ENCODE measurements at places on chromosomes 5 and 9. TPM values are rescaled to one million over a fixed set of nuclear protein-coding genes. Genes with fewer than 3 reads are reported as not detected.
A peak's percentile ranks its signal among the peaks of the same experiment; 100 is the strongest.

Gene PCDHGA1
- 1.1 TPM for total RNA-seq

Gene ANKRD18A
- total RNA-seq, result not detected

GRCh38 chr9:125534971-125535701 lies 171.9 kb downstream of the MAPKAP1 start:
- no peak overlapping the region for H3K27ac ChIP-seq
- no peaks in the 10 kb centered on the region for H3K27me3 ChIP-seq
- no peaks in the 10 kb centered on the region for H3K36me3 ChIP-seq
- H3K4me1 ChIP-seq, result peaks cover 28% of the 10 kb centered on the region

Gene ZNF367
- total RNA-seq, result 2.1 TPM

DNA sequence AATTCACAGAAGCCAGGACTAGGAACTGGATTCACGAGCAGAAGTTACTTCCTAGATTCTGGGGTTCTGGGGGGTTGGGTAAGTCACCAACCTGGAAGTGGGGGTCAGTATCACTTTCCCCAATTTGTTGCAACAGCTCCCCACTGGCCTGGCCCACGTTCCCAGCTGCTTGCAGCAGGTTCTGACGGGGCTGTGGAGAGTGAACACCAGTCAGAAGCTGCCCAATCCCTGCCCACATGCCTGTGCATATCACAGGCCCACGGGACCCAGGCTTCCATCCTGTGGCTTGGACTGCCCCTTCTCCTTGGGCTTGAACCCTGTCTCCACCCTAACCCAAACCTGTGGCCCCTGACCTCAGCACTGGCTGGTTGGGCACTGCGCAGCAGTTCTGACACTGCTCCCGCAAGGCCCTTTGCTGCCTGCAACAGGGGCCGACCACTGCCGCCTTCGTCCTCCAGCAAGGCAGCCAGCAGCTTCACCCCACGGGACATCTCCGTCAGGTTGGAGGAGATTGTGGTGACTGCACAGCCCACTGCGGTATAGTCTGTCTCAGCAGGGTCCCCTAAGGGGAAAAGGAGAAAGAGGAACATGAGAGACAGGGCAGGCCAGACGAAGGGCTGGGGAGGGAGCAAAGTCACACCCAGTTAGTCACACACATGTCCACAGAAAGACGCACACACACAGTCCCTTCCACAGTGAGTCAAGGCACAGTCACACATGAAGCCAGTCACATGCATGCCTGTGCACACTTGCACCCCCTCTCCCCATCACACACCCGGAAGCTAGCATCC lies 13.1 kb downstream of the TLN1 start:
- peaks cover 100% of the 10 kb centered on the region for H3K36me3 ChIP-seq
- H3K27ac ChIP-seq, result peak overlapping the region; percentile 33
- no peaks in the 10 kb centered on the region for H3K4me1 ChIP-seq
- no peaks in the 10 kb centered on the region for H3K27me3 ChIP-seq

- H3K27ac ChIP-seq, result no peak overlapping the region
- H3K36me3 ChIP-seq, result no peaks in the 10 kb centered on the region
- H3K4me1 ChIP-seq, result peaks cover 5% of the 10 kb centered on the region
- H3K4me3 ChIP-seq, result no peak overlapping the region
Observed at GRCh38 chr9:86046071-86046636, 53.2 kb downstream of the GOLM1 start.

GRCh38 chr5:7074176-7074575 lies 321.8 kb upstream of the ADCY2 start:
- H3K36me3 ChIP-seq, result no peaks in the 10 kb centered on the region
- H3K4me3 ChIP-seq, result no peak overlapping the region
- no peaks in the 10 kb centered on the region for H3K4me1 ChIP-seq
- H3K27ac ChIP-seq, result no peak overlapping the region
- no peaks in the 10 kb centered on the region for H3K27me3 ChIP-seq
- DNase-seq, result peak; percentile 17

Gene TTC23L
- total RNA-seq, result 0.29 TPM

Gene SLC1A1
- 20.0 TPM for total RNA-seq

DNA sequence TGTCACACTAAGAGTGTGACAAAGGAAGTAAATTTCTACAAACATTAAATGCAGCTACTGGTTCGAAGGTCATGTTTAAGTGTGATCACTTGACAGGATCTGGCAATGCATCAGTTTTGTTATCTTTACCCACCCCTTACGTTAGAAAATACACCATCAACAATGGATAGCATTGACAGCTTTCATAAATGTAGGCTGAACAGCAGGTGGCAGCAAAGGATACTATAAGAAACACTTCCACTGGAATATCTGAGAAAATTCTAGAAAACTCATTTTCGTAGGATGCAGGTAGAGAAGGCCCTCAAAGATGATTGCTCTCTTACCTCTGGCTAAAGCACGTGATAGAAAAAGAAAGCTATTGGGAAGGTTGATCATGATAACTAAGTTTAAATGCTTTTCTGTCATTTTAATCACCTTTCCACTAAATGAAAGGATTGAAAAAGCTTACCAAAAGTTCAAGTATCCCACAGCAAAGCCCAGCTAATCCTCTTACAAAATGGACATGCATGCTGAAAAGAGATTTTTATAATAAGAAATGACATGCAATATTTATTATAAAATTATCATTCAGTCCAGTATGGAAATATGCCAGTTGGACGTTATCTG lies 292.5 kb downstream of the PARP8 start:
- DNase-seq, result no peak
- no peaks in the 10 kb centered on the region for H3K36me3 ChIP-seq
- peaks cover 8% of the 10 kb centered on the region for H3K27me3 ChIP-seq

GRCh38 chr9:16516891-16517290 lies 353.6 kb downstream of the BNC2 start:
- peak; percentile 32 for DNase-seq
- H3K27me3 ChIP-seq, result no peaks in the 10 kb centered on the region
- no peak overlapping the region for H3K4me3 ChIP-seq
- peak overlapping the region; percentile 38 for H3K27ac ChIP-seq
- no peaks in the 10 kb centered on the region for H3K36me3 ChIP-seq

DNA sequence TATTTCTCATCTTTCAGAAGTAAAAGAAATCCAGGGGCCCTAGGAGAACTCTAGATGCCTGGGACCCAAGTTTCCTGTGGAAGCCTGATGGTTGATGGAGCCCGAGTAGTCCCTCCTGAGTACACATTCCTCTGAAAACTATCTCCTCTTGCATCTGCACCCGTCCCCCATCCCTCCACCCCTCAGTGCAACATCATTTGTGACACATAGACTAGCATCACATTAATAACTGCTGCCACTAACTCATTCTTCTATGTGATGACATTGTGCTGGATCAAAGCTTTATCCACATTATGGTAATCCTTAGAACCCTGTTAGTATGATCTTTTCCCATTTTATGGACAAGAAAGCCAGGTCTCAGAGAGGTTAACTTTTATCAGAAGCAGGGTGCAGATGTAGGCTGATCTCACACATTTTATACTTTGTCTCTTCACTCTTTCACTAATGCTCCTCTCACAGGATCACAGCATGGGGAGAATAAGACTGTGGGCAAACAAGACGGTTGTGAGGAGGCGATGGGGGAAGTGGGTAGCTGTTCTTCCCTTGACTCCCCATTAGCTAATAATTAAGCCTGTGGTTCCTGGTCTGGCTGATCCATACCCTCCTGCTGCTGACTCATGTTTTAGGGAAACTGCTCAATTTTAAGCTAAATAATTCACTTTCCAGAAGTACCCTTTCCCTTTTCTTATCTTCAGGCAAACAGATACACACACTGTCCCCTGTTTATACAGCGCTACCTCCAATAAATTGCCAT lies 3.9 kb upstream of the HK3 start:
- H3K36me3 ChIP-seq, result peaks cover 57% of the 10 kb centered on the region
- no peaks in the 10 kb centered on the region for H3K4me1 ChIP-seq
- H3K27me3 ChIP-seq, result no peaks in the 10 kb centered on the region

GRCh38 chr5:98468188-98468869 lies 305.1 kb upstream of the RGMB start:
- no peak overlapping the region for H3K4me3 ChIP-seq
- DNase-seq, result no peak
- no peaks in the 10 kb centered on the region for H3K27me3 ChIP-seq
- H3K36me3 ChIP-seq, result no peaks in the 10 kb centered on the region
- peak overlapping the region; percentile 87 for H3K27ac ChIP-seq
- peaks cover 26% of the 10 kb centered on the region for H3K4me1 ChIP-seq

- H3K4me1 ChIP-seq, result no peaks in the 10 kb centered on the region
- no peak overlapping the region for H3K27ac ChIP-seq
- peak; percentile 43 for DNase-seq
- no peaks in the 10 kb centered on the region for H3K27me3 ChIP-seq
- no peak overlapping the region for H3K4me3 ChIP-seq
Observed at GRCh38 chr5:67693956-67694809, 497.6 kb upstream of the CD180 start.

Measured in osteoblast (primary cell).